ENCODE measurements at places on chromosomes 2 and 18. TPM values are rescaled to one million over a fixed set of nuclear protein-coding genes. Genes with fewer than 3 reads are reported as not detected.

The OSR1 gene
- 3.9 TPM for total RNA-seq

The PLEKHH2 gene
- total RNA-seq: 11.7 TPM

The IL18R1 gene
- total RNA-seq: 0.33 TPM

The PRSS56 gene
- total RNA-seq: not detected

The C2orf81 gene
- total RNA-seq: 1.00 TPM

The AOX1 gene
- total RNA-seq: 86.3 TPM

The ADRA2B gene
- not detected for total RNA-seq

The CCDC141 gene
- not detected for total RNA-seq

The GPR75 gene
- total RNA-seq: 1.1 TPM

The DES gene
- 858 TPM for total RNA-seq

The WNT10A gene
- not detected for total RNA-seq

The ABHD1 gene
- total RNA-seq: under 0.01 TPM

The TFCP2L1 gene
- total RNA-seq: under 0.01 TPM
